OCI-M1 (cell line): ENCODE measurements at places on chromosomes 1 and 21.

- no peak for DNase-seq
Measured at GRCh38 chr1:17791055-17791390, 35.9 kb downstream of the ACTL8 start.

- no peak for DNase-seq
Measured at GRCh38 chr1:31860581-31860980, 44.8 kb upstream of the SPOCD1 start.

- no peak for DNase-seq
Measured at GRCh38 chr21:39077876-39078275, 105.4 kb downstream of the PSMG1 start.

- no peak for DNase-seq
Measured at GRCh38 chr21:29676395-29676794, 263.4 kb downstream of the GRIK1 start.

DNA sequence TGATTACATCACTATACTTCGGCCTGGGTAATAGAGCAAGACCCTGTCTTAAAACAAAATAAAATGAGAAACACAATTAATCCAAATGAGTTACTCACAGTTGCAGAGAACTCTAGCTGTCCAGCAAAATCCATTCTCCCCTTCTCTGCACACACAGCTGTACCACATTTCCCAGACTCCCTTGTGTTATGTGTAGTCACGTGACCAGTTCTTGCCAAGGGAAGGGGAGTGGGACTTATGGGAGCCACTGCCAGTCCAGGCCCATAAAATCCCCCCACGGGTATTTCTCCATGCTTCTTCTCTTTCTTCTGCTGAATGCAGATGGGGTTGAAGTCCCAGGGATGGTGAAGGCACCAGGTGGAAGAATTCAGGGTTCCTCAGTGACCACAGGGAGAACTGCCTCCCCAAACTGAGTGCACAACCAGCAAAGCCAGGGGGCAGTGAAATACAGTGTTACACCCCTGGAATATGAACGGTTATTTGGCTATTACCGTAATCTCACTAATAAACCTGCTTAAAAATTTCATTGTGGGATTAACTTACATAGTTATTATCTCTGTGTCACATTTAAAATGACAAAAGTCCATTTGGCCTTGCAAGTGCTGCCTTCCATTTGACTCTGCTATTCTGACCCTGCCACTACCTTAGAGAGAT lies 85.6 kb upstream of the FMN2 start:
- DNase-seq = no peak

GRCh38 chr1:155925506-155925905 lies 8.7 kb downstream of the KHDC4 start:
- no peak for DNase-seq
